ENCODE measurements at places on chromosomes 5 and 9.

DNA sequence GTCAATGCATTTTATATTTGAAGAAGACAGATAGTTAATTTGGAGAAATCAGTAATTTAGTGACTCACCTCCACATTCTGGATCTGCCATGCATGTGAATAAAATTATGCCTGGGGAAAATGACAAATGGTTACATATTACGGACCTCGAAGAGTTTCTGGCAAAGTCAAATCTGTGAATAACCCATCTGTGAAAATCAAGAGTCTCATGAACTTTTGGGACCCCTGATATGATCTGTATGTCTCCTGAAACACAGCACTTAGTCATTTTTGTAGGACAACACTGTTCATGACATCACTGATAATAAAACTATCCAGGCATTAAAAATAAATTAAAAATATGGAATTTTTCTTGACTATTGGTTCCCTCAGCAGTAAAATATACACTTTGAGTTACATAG is 584.5 kb downstream of the TLE4 start:
- DNase-seq = no peak

DNA sequence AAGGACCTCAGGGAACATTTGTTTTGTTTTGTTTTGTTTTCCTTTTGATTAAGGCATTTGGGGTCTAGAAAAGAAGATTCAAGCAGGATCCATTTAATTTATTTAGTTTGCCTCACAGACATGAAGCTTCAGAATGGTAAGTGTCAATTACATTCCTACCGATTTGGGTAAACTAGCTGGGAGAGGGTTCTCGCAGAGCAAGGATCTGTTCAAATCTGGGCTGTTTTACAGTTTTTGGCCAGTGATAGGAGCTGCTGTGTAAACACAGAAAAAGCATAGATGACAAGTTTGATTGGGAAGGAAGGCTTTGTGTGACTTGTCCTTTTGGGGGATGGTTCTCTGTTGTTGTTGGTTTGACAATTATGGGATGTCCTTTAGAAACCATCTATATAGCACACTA is 470.3 kb upstream of the WWC1 start:
- DNase-seq = no peak

GRCh38 chr5:136055612-136056309 is 27.0 kb downstream of the TGFBI start:
- no peak for DNase-seq

- no peak for DNase-seq
Observed at GRCh38 chr9:113536483-113537228, 73.1 kb downstream of the RGS3 start.

DNA sequence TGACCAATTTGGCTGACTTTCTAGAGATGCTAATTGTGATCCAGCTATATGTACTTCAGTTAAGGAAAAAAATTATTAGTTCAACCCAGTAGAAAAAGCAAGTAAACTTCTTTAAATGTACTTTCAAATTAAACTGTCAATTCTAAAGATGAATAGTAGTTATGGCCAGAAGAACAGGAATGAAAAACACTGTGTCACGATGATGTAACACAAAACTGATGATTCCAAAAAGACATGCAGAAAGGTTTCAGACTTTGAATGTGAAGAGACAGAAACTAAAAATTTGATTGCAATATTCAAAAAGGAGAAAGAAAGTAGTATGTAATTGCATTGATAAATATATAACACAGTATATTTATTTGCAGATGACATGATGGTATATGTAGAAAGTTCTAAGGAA is 127.3 kb upstream of the NR4A3 start:
- DNase-seq = no peak

DNA sequence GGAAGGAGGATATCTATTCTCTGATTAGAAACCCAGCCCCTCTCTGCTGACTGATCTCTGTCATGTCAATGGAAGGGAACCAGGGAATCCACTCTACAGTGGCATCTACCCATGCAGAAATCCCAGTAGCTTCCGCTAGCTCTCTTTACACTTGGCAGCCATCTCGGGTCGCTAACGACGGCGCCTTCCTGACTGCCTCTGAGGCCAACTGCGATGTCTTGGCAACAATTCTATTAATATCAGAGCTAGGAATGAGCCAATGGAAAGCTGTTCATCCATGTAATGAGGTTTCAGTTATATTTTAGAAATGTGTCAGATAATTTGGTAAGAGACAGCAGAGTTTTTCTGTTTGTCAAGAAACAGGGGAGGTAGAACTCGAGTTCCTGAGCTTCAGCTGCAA is 67.6 kb upstream of the ATP10B start:
- no peak for DNase-seq

DNA sequence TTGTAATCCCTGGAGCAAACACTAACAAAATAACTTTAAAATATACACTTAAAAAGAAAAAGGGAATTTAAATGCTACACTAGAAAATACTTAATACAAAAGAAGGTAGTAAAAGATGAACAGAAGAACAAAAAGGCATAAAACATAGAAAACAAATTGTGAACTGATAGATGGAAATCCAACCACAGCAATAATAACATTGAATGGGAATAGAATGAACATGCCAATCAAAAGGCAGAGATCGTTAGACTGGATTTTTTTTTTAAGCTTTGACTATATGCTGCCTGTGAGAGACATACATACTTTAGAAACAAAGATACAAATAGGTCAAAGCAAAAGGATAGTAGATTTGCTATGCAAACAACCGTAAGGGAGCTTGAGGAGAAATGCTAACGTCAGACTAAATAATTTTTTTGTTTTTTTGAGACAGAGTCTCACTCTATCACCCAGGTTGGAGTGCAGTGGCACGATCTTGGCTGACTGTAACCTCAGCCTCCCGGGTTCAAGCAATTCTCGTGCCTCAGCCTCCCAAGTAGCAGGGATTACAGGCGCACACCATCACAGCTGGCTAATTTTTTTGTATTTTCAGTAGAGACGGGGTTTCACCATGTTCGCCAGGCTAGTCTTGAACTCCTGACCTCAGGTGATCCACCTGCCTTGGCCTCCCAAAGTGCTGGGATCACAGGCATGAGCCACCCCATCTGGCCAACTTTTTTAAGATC is 6.5 kb downstream of the ABO start:
- DNase-seq = no peak

DNA sequence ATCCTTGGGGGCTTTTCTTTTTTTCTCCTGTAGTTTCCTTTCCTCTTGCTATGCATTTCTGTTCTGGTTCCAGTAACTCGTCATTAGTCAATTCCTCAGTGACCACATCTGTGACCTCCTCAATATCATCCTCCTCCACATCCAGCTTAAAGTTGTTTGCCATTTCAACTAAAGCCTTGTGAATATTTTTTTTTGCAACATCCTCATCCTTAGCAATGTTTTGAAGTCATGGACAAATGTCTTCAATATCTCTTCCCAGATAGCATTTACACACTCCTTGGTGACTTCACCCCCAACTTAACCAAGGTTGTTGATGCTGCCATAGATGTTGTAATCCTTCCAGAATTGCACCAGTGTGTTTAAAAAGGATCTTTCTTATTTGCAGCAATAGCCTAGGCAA is 14.7 kb upstream of the ADRB2 start:
- no peak for DNase-seq

DNA sequence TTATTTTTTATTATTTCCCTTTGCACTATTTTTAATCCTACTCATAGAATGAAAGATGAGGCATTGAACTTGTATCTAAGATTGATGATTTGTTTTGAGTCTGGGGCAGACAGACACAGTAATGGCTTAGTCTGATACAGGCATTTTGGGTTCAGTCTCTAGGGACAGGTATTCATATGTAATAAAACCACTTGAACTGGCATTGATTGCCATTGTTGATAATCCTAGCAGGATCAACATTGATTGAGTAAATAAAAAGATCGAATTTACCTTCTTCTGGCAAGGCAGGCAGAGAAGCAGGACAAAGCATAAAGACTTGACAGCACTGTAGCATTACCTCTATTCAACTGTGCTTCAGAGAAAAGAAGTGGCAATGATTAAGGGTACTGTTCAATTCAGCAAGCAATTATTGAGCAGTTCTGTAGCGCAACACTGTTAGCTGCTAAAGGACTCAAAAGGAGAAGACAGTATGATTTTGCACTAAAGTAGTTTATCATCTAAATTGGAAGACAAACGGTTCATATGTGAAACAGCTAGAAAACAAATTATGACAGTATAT is 144.4 kb downstream of the COMMD10 start:
- DNase-seq = no peak

GRCh38 chr9:124880501-124880900 is 18.6 kb downstream of the ARPC5L start:
- no peak for DNase-seq

GRCh38 chr5:173103411-173103810 is 40.9 kb upstream of the BNIP1 start:
- no peak for DNase-seq

GRCh38 chr5:53164478-53165165 is 55.1 kb upstream of the MOCS2 start:
- no peak for DNase-seq

GRCh38 chr9:132387133-132387532 is 19.5 kb downstream of the TTF1 start:
- DNase-seq = no peak

DNA sequence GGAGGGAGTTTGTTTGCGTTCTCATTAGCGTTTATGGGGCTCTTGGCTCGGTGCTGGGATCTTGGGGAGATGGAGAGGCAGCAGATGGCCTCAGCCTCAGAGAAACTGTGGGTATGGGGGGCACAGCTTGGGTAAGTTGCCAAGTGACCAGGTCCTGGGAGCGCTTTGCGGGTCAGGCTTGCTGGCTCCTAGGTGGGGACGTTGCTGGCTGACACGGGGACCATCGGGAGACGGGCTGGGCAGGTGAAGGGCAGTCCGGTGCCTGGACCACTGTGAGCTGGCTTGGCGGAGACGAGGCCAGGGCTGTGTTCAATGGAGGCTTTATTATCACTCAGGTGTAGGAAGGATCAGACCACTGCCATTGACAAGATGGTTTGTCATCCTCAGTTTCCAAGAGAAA is 30.0 kb downstream of the FGD3 start:
- no peak for DNase-seq

DNA sequence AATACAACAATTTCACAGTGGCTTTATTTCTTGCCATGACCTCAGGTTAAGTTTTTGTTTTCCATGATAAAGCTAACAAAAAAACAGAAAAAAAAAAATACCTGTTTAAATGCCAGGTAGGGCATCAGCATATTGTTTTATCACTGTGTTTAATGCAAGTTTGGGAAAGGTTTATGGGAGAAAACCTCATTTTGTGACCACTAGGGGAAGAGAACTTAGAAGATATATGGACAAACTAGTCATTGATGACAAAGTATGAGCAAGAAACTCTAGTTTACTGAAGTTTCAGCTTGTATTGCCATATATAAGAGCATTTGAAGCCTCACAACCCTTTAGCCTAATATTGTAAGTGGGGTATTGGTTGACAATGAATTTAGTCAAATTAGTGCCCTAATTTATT is 1431.4 kb upstream of the CDH18 start:
- DNase-seq = no peak

GRCh38 chr9:16070455-16071145 is 517.8 kb downstream of the CCDC171 start:
- no peak for DNase-seq

DNA sequence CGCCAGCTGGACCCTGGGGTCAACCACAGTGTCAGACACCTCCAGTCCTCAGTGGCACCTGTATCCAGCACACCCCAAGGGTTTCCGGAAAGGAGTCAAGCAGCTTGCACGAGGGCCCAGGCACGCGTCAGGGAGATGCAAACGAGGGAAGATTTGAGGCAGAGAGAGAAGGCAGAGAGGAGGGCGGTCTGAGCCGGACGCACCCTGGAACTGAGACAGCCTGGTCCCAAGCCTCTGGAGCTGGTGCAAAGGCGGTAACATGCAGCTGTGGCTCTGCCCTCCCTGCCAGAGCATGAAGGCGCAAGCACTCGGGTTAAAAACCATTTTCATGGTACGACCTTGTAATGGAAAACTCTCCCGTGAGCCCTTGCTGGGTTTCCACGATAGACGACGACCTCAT is 32.2 kb downstream of the SLC6A18 start:
- DNase-seq = no peak

- DNase-seq = peak; percentile 70
Observed at GRCh38 chr9:132411091-132411508, 1.1 kb downstream of the CFAP77 start.

- no peak for DNase-seq
Observed at GRCh38 chr5:36070687-36071571, 4.2 kb upstream of the UGT3A2 start.
